ENCODE measurements at places on chromosomes 7 and 10. TPM values are rescaled to one million over a fixed set of nuclear protein-coding genes. Genes with fewer than 3 reads are reported as not detected.

Gene CYP26A1
- total RNA-seq, result not detected

Gene APBB1IP
- total RNA-seq, result 3.1 TPM

Gene TBX20
- 132 TPM for total RNA-seq

Gene CALCR
- 0.15 TPM for total RNA-seq

Gene STRIP2
- total RNA-seq, result 11.3 TPM

DNA sequence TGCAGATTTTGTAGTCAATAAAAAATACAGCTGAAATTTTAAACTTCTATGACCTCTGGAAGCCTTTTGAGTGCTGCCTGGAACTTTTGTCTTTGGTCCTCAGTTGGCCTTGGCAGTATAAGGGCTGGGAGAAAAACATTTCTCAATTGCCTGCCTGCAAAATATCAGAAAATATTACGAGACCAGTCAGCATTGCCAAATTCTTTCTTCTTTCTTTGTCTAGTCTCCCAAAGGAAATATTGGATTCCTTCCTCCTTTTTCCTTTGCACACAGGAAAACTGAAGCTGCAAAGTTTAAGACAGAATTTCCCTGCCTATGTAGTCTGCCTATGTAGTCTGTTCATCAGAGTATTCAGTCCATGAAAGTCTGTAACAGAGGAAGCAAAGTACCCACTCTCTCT, 95.9 kb downstream of the CHRM2 start:
- no peak for DNase-seq

- DNase-seq, result no peak
Measured at GRCh38 chr7:133771788-133772419, 355.2 kb upstream of the LRGUK start.

GRCh38 chr7:74029089-74029785, 1.3 kb downstream of the ELN start:
- DNase-seq, result no peak

DNA sequence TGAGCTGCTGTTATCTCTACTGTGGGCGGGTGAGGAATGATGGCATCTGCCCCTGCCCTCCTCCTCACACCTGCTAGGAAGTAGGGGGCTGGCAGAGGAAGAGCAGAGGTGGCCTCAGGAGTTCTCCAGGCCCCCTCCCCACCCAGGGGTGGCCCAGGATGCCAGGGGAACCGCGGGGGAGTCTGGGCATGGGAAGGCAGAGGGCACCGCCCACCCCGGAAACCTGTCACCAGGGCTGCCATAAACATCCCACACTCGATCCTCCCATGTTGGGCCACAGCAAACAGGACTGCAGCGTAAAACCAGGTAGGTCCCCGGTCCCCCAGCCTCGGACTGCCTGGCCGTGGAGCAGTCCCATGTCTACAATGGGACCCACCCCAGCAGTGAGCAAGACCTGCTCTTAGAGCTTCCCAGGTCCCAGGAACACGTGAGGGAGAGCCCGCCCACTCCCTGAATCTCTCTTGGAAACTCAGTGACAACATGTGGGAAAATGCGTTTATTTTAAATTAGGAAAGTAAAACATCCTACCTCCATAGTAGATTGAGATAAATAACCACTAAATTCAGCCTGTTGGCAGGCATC, 23.4 kb downstream of the EBF3 start:
- no peak for DNase-seq

DNA sequence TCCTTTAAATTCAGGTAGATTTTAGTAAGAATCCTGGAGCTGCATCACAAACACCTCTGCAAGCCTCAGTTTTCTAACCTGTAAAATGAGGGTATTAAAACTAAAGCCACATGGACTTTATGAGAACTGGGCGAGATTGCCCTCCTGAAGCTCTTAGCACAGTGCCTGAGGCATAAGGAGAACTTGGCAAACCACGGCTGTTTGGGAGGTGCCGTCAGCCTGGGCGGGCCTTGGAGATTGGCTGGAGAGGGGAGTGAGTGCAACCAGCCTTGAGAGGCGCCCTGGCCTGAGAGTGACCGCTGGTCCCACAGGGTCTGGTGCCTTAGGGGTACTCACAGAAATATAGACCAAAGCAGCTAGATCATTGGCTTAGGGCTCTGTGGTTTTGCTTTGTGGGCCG, 5.4 kb upstream of the TNS3 start:
- DNase-seq, result no peak

GRCh38 chr7:32075612-32076011, 5.4 kb upstream of the PDE1C start:
- no peak for DNase-seq

DNA sequence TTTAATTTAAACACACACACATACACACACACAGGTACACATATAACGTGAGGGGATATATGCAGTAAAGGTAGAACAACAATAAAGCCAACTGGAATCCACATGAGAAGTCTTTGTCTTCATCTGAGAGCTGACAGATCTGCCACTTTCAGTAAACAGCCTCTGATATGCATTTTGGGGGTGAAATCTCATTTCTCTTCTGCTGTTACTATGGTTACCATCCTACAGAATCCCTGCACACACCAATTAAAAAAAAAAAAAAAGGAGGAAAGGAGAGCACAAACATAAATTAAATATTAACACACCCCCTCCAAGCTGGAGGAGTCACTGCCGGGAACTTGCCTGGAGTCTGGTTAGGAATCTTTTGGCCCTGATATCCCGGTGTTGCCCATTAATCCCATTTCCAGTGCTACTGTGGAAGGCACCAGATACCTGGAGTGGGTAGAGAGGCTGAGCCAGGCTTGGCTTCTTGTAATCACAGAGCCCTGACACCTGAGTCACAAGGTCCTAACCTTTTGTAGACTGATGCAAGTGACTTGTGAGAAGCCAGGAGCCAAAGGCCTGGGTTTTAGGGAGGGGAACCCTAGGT, 169.1 kb downstream of the LHFPL3 start:
- no peak for DNase-seq

- DNase-seq, result no peak
Measured at GRCh38 chr7:27997188-27997707, 183.3 kb downstream of the JAZF1 start.

GRCh38 chr7:34451923-34452322, 206.1 kb upstream of the NPSR1 start:
- no peak for DNase-seq

DNA sequence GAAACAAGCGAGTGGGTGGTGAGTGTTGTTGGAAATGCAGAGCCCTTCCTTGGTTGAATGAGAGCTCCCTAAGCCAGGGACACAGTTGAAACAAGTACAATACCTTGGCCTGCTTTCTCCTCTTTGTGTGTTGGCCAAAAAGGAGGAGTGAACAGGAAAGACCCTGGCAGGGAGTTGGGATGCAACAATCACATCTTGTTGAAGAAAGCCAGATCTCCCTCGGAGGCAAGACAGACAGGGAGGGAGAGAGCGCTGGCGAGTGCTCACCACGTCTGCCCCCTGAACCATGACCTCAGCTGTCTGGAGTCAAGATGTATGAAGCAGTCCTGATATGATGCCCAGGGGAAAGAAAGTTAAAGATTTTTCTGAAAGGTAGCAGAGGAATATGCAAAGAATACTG, 66.8 kb downstream of the ADAM12 start:
- no peak for DNase-seq

GRCh38 chr7:71488308-71488707, 356.4 kb downstream of the GALNT17 start:
- DNase-seq, result no peak

- no peak for DNase-seq
Measured at GRCh38 chr7:108109221-108109908, 20.8 kb downstream of the LAMB4 start.

DNA sequence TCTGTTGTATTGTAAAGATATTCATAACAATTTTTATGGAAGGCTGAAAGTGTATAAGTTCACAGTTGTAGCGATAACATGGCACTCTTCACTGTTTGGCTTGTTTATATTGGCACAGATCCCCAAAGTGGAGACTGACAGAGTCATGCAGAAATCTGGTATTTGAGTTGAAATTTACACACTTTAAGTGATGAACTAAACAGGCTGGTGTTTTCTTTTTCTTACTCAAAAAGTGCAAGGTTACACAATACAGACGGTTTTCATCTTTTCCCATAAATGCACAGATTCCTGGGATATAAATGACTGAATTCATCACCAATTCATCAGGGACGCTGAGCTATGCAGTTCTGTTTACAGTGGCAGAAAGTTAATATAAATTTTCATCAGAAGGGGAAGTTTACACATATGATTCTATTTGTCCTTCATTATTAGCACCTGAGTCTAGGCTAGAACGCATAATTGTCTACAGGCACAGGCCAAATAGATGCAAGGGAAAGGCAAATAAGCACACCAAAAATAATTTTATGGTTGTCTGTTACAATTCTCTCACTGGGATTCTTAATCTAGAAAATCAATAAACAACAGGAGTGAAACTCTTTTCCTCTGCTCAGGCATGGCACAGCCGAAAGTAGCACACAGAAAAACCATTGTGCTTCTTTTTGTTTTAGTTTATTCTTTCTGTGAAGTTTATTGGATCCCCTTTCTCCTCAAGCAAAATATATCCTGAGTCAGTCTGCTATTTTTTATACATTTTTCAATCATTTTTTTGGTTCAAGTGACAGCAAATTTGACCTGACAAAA, 88.0 kb downstream of the FOXP2 start:
- DNase-seq, result no peak

DNA sequence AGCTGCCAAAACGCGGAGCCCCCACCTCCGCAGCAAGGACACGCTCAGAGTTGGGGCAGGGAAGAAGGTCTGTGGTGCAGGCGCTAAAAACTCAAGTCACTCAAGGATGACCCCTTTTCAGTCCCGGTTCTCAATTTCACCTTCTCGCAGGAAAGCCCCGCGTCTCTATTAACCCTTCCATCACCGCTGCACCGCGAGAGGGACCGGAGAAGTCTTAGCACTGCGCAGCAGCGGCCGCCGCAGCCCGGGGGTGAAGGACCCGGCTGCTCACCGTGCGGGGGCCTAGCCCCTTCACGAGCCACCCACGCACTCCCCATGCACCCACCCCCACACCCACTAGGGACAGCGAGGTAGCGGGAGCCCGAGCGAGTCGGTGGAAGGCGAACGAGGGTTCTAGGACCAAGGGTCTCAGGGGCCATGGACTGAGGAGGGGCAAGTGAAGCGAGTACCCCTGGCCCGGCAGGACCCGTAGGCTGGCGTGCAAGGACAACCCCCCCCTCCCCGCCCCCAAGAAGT, 162.9 kb downstream of the SH3PXD2A start:
- DNase-seq, result no peak

DNA sequence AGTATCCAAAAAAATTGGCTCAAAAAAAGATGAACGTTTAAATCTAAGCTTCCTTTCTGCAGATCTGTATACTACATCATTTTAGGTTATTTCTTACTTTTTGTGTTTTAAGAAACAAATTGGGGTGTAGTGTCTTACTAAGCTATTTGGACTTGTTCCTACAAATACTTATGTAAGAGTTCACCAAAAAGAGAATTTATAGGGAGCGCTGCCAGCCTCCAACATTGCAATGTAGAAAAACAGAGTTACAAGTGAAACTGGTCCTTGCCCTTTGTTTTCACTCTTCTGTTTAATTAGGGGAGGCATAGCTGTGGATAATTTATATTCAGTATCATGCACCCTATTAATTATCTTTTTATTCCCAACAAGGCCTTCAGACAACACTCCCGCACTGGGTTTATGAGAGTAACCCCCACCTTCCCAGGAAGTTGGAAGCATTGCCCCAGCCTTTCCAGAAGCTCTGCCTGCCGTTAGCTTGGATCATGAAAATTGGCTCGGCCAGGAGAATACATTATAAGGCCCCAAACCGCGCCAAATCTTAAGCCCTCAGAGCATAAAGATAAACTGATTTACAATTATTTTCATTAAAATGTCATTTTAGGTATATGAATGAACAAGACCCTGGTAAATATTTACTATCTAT, 261.8 kb upstream of the KLF6 start:
- no peak for DNase-seq

DNA sequence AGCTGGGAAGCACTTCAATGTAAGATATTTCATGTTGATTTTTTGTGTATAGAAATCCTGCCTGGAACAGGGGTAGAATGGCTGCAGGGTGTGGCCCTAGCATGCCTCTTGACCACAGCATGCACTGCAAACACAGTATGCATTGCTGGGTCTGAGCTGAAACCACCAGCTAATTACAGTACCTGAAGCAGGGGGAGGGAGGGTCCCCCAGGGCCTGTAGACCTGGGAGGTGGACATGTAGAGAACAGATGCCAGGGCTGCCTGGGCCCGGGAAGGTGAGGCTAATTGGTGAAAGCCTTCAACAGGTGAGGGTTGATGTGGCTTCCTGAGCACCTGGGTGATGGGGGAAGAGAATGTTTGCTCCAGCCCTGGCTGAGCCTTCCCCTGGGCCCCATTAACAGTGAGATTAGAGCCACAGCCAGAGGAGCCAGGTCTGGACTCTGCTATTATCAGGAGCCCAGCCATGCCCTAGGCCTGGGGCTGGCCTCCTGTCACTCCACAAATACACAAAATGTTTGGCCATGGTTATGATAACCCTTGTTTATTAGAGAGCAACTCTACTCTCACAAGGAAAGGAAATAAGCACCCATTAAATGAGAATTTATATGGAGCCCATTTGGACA, 83.3 kb downstream of the PLXNA4 start:
- DNase-seq, result no peak

DNA sequence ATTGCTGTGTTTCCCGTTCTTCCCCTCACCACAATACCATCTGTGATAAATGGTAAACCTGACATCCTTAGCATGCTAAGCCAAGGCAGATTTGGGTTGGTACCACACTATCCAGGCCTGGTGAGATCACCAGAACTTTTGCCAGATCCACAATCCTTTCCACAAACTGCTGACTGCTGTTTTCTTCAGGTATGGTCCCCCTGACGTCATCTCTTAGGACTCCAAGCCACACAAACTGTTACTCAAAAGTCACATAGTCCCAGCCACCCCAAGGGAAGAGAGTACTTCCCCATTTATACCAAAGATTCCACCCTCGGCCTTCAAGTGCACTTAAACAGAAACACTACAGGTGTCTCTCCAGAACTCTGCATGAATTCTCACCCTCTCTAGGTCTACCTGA, 34.8 kb downstream of the SLC25A13 start:
- no peak for DNase-seq

- DNase-seq, result no peak
Measured at GRCh38 chr10:118768041-118768919, 13.5 kb upstream of the CACUL1 start.

DNA sequence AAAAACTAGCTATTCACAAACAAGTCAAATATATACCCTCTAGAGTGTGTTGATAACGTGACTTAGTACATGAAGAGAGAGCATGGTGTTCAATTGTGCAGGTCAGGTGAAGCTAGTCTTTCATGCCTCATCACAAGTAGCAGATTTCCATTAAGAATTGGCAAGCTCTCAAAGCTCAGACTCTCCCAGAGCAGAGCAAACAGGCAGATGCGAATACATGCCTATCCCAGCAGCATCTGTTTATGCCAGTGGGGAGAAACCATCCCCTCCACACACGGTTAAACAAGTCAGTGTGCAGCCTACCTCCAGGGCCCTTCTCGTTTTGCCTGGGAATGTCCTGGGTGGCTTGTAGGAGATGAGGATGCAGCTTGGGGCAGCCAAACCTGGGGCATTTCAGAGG, 532.5 kb upstream of the C7orf33 start:
- no peak for DNase-seq

GRCh38 chr10:77638321-77639101, 903 bp upstream of the KCNMA1 start:
- DNase-seq, result no peak

Measured in right atrium auricular region (tissue), 2 donors.